ENCODE measurements at places on chromosomes 7 and 10.

GRCh38 chr7:105213611-105214010, 175.1 kb downstream of the SRPK2 start:
- DNase-seq = no peak

DNA sequence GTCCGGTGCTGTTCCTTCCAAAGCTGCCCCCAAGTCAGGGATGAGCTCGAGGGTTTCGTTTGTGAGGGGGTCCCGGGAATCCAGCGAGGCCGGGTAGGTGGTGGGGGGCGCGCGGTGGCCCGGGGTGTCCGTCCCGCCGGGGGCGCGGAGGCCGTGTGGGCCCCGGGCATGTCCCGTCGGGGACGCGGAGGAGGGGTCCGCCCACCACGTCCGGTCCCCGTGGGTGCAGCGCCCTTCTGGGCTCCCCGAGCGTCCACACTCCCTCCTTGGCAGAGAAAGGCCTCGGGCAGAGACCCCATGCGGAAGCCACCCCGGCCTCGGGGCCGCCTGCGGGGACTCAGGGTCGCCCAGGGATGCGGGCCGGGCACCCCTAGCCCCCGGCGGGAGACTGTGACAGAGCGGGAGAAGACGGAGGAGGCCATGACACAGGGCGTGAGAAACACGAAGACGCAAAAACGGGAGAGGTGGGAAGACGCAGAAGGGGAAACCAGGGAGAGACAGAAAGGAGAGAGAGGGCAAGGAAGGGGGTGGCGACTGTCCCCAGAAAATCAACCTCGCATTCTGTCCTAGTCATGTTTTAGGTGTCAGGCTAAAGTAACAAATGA, 640 bp upstream of the ZNF425 start:
- DNase-seq = peak; percentile 39

DNA sequence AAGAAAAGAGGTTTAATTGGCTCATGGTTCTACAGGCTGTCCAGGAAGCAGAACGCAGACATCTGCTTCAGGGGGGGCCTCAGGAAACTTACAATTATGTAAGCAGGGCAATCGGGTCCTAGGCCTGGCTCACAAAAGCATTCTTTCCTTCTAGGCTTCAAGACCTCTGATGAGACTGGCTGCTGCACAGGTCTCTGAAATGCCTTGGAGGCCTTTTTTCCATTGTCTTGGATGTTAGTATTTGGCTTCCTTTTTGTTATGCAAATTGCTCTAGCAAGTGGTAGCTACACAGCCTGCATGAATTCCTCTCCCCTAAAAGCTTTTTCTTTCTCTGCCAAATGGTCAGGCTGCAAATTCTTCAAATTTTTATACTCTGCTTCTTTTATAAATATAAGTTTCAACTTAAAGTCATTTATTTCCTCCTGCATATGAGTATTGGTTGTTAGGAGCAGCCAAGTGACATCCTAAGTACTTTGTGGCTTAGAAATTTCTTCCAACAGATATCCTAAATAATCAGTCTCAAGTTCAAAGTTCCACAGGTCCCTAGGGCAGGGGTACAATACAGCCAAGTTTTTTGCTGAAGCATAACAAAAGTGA, 83.1 kb upstream of the SEMA3A start:
- no peak for DNase-seq

- no peak for DNase-seq
These were observed 21.3 kb downstream of the MLXIPL start for GRCh38 chr7:73602721-73603651.

GRCh38 chr10:119782981-119783664, 57.3 kb downstream of the INPP5F start:
- no peak for DNase-seq

Measured in activated CD4-positive, alpha-beta T cell treated with anti-CD3 and anti-CD28 coated beads for 1 hour (primary cell).